ENCODE measurements at places on chromosomes 12 and 14.

- no peak for DNase-seq
Measured at GRCh38 chr14:101372894-101373620, 188.2 kb upstream of the DIO3 start.

- DNase-seq, result no peak
Measured at GRCh38 chr14:53606203-53606602, 350.4 kb downstream of the BMP4 start.

DNA sequence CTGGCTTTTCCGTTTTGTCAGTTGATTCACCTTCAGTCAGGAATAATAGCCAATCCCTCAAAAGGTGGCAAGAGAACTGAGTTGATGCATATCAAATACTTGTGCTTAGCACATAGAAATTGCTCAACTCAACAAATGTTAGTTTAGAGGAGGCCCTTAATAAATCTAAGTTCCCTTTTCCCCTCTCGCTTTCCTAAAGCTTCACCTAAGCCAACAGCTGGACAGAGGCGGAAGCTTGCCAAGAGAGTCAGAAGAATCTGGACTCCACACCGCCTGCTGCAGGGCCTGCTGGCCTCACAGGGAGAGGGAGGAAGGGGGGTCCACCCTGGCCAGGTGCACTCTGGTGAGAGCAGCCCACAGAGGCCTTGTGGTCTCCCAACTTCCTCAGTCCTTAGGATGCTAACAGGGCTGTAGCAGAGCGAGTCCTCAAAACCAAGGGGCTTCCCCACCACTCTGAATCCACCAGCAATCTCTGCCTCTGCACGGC is 213.1 kb downstream of the CHST11 start:
- no peak for DNase-seq

DNA sequence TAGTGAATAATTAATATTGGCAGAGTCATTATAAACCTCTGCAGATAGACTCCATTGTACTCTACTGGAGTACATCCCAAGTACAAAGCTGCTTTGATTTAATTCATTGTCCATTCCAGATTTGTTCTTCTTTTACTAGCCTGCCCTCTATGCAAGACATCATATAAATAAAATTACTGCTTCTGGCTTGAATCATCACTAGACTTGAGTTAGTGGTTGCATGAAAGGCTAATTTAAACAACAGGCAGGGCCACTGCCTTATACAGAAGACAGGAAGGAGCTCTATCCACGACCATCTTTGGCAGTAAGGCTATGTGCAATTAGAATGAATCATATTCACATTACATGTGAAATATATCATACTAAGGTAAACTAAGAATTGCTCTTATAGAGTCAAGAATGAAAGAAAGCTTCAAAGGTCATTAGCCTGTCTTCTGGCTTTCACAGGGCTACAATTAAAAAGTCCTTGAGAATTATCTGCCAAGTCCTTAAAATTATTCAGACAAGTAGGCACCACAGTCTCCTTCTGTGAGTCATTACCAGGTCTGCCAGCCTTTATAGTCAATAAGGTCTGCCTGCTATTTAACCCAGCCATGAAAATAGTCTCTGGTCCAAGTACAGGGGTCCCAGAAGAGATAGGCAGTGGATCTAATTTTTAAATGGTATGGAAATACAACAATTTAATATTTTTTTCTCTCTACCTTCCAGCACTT is 631.8 kb downstream of the TMTC2 start:
- DNase-seq, result peak; percentile 3

DNA sequence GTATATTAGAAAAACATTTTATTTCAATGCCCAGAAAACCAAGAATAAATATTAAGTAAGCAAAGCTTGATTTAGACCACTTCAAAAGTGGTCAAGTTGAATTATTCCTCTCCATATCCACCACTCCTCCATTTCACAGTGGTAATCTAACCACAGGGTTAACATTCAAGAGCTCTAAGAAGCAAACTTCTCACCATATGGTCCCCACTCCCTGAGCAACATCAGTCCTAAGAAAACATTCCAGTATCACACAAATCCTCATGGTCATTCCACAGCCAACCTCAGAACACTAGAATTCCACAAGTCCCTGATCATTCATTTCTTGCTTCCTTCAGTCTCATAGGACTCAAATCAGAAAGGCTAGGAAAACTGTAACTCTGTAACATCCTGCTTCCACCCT is 47.9 kb downstream of the ST8SIA1 start:
- DNase-seq, result peak; percentile 82

GRCh38 chr14:67618617-67619063 is 1.1 kb upstream of the ARG2 start:
- DNase-seq, result peak; percentile 78

- no peak for DNase-seq
Measured at GRCh38 chr12:82817368-82817767, 130.7 kb downstream of the TMTC2 start.

DNA sequence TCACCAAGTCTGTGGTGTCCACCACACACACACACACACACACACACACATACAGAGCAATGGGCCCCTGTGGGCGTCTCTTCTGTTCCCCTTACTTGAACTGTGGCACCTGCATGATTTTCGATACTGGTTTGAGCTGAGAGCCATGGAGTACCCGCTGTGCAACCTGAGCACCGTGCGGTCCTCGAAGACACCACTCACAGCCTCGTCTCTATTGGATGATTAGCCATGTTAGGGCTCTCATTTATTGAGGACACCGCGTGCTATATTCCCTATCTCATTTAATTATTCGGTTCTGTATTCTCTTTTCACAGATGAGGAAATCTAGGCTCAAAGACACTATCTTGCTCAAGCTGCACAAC is 623 bp upstream of the C14orf132 start:
- no peak for DNase-seq

DNA sequence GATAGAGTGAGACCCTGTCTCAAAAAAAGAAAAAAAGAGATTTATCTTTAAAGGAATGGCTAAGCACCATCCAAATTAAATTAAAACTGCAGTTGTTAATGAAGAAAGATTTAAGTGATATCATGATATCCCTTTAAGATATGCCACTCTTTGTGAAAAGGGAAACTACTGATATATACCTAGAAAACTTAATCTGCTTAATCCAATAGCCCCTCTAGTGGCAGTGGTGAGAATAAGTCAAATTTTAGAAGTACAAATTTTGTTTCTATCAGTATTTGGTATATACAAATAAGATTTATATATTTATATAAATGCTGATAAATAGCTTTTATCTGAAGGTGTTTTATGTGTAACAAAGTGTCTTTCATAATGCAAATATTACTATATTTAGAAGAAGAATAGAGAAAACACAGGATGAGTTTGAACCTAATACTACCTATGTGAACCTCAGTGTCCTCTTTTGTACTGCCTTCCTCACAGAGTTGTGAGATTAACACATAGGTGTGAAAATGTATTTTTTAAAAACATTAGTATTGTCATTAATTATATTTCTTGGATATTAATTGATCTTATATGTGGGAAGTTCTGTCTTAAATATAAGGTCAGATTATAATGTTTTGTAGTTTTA is 51.4 kb upstream of the GARIN2 start:
- DNase-seq, result no peak

DNA sequence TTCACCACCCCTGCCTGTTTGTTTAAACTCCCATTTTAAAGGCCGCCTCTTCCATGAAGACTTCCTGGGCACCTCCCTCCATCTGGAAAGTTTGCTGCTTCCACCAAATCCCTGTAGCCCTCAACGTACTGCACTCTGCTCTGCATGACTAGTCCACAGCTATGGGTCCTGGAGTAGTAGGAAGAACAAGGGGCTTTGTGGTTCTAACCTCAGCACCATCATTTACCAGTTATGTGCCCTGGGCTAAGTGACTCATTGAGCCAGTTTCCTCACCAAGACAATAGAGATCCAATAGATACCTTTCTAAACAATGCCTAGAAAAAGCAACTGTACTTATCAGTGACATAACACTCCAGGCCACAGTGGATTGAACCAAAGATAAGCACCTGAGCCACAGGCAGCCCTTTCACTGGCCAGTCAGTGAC is 8.5 kb upstream of the LTBP2 start:
- DNase-seq, result peak; percentile 96

DNA sequence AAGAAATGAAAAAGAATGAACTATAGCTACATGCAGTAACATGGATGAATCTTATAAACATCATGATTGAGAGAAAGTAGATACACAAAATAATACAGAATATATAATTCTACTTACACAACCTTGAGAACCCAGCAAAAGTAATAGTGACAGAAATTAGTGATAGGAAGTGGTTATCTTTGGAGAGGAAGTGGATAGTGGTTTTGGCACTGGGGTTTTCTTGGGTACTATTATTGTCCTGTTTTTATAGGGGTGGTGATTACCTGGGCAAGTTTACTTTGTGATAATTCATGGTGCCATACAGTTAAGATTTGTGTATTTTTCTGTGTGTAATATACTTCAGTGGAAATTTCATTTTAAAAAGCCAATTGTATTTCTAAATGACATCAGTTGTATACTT is 352.7 kb downstream of the AEBP2 start:
- DNase-seq, result no peak

DNA sequence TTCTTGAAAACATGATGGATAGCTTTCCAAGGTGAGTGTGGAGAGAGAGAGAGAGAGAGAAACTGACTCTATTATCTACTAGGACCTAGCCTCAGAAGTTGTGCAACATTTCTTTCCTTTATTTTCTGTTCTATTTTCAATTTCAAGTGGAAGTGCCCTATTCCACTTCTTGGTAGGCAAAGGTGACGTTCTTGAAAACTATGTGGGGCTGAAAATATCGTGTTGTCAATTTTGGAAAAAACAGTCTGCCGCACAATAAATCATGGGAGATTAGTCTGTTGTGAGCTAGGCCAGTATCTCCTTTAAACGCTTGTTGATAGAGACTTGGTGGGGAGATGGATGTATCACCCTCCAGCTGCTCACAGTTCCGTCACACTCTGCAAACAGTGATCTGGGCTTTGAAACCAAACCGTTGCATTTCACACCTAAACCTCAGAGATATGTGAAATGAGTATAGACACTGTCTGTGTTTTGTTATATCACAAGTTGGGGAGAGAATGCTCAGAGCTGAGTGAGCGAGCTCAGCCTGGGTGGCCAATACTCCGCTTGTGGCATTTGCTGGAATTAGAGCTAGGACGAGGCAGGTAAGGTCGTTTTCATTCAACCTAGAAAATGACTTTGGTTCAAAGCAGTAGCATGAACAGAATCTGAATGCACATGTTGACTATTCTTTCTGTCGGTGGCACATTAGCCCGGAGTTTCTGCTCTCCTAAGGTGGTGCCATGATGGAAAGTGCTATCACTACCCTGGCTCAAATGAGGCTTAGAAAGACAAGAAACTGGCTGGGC is 75.1 kb upstream of the ST8SIA1 start:
- no peak for DNase-seq

DNA sequence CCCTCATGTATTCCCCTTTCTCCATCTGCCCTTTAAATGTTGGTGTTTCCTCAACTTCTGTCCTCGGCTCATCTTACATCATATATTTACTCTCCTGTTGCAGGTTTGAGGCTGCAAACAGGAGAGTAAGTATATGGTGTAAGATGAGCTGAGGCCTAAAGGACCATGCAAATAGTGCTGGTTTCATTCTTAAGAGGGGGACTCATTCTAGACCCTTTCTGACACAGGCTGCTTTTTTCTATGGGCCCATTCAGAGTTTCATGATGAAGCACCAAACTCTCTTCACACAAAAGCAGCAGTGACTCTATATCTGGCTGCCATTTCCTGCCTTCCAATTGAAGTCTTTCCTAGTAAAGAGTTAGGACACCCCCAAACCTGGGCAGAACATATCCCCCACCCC is 218.5 kb downstream of the PHLDA1 start:
- no peak for DNase-seq

- DNase-seq, result no peak
Measured at GRCh38 chr12:113778432-113779132, 187.5 kb downstream of the RBM19 start.

GRCh38 chr12:53484686-53485575 is 14.3 kb downstream of the MAP3K12 start:
- DNase-seq, result no peak

DNA sequence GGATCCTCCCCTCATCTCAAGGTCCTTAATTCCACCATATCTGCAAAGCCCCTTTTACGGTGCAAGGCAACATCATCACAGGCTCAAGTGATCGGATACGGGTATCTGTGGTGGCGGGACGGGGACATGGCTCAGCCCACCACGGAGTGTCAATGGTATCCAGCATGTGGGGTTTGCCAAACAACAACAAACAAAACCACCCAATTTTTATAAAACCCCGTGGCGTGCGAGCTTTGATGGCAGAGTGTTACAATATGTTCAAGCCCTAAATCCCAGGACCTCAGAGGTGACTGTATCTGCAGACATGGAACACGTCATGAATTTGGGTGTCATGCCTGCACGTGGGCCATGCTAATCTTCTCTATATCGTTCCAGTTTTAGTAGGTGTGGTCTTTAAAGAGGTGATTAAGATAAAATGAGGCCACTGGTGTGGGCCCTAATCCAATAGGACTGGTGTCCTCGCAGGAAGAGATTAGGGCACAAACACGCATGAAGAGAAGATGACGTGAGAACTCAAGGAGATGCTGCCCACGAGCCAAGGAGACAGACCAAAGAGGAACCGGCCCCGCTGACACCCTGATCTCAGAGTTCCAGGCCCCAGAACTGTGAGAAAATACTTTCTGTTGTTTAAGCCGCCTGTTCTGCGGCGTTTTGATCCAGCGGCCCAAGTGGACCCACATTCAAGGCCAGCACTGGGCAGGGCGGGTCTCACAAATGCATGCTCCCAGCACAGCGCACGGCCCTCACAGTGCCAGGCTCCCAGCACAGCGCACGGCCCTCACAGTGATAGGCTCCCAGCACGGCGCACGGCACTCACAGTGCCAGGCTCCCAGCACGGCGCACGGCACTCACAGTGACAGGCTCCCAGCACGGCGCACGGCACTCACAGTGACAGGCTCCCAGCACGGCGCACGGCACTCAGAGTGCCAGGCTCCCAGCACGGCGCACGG is 6.7 kb upstream of the GOLGA3 start:
- DNase-seq, result no peak

DNA sequence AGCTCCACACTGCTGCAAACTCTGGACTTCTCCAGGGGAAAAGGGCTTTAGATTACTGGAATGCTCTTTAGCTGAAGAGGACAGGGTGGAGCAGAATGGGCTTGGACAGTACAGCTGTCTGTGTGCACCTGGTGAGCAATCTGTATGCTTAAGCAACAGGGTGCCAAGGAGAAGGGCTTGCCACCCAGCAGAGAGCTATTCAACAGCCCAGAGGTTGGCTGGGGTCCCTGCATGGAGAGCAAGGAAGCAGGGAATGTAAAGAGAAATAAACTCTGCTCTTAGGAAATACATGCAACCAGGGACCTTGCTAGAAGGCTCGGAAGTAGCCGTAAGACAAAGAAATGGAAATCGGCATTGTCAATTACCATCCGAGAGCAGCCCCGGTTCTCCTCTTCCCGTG is 53.0 kb upstream of the CORO1C start:
- DNase-seq, result no peak

- DNase-seq, result no peak
Measured at GRCh38 chr14:65351493-65352194, 60.9 kb upstream of the FUT8 start.

Data from brain microvascular endothelial cell (primary cell).